ENCODE measurements at places on chromosomes 7 and 10.

GRCh38 chr10:48194830-48195229 is 79.7 kb downstream of the FRMPD2 start:
- no peak for DNase-seq

DNA sequence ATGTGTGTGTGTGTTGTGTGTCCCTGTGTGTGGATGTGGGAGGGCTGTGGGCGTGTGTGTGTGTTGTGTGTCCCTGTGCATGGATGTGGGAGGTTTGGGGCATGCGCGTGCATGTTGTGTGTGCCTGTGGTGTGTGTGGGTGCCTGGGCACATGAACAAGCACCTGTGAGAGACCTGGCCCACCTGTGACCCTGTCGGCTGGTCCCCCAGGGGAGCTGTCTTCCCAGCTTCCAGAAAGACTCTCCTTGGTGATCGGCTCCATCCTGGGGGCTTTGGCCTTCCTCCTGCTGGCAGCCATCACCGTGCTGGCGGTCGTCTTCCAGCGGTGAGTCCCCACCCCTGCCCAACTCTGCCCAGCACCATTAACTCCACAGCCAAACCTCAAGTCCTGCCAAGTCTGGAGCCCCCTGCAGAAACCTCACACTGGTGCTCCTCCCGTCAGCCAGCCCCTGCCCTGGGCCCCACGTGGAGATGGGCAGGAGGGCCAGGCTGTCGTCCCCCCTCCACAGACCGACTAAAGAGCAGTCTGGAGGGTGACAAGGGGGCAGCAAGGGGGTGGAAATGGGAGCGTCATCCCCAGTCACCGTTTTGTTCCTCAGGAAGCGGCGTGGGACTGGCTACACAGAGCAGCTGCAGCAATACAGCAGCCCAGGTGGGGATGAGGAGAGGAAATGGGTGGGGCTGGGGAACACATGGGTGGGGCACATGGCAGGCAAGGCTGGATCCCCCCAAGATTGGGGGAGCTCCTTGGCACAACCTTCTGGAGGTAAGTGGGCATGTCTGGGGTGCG is 12.7 kb downstream of the EPHB6 start:
- DNase-seq = no peak

DNA sequence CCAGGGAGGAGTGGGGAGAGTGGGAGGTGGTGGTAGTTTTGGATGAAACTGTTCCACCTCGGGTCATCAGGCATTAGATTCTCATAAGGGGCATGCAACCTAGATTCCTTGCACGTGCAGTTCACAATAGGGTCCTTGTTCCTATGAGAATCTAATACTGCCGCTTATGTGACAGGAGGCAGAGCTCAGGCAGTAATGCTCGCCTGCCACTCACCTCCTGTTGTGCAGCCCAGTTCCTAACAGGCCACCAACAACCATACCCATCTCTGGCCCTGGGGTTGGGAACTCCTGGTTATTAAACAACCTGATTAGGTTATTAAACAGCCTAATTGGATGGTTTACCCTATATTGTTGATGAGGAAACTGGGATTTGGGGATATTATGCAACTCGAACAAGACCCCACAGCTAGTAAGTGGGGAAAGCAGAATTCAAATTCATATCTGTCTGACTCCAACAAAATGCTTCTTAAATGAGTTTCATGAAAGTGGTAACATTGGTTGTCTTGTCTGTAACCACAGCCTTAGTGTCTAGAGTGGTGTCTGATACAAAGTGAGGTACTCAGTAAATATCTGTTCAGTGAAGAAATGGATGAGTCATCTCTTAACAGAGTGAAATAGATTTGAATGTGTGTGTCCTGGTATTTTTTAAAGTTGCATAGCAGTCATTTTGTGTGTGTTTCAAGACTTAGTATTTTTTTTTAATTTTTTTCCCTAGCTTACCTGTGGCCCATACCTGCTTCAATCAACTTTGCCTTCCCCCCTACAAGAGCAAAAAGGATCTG is 101.6 kb downstream of the HECTD2 start:
- DNase-seq = no peak

- DNase-seq = no peak
Observed at GRCh38 chr10:24465891-24466818, 257.2 kb downstream of the KIAA1217 start.

GRCh38 chr10:59895629-59896116 is 10.7 kb downstream of the CCDC6 start:
- no peak for DNase-seq

GRCh38 chr7:148402159-148402558 is 188.4 kb upstream of the C7orf33 start:
- no peak for DNase-seq

DNA sequence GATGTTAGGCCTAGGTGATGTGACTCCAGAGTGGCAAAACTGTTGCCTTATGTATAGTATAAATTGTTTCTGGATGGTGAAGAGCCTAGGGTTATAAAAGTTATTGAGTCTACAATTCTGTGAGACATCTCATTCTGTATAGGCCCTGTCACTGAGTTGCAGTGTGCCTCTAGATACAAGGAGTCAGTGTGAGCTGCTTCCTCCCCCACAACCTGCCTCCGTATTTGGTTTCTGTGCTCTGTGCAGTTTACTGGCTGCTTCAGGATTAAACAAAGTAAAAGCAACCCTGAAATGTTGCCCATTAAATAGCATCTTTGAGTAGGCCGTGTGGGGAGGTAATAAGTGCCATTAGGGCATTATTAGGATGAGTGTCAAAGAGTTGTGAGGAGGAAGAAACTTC is 1.9 kb upstream of the IFRD1 start:
- DNase-seq = no peak

- no peak for DNase-seq
Observed at GRCh38 chr10:114623661-114624294, 34.3 kb downstream of the ABLIM1 start.

- DNase-seq = no peak
Observed at GRCh38 chr7:85078181-85078580, 108.7 kb downstream of the SEMA3D start.

DNA sequence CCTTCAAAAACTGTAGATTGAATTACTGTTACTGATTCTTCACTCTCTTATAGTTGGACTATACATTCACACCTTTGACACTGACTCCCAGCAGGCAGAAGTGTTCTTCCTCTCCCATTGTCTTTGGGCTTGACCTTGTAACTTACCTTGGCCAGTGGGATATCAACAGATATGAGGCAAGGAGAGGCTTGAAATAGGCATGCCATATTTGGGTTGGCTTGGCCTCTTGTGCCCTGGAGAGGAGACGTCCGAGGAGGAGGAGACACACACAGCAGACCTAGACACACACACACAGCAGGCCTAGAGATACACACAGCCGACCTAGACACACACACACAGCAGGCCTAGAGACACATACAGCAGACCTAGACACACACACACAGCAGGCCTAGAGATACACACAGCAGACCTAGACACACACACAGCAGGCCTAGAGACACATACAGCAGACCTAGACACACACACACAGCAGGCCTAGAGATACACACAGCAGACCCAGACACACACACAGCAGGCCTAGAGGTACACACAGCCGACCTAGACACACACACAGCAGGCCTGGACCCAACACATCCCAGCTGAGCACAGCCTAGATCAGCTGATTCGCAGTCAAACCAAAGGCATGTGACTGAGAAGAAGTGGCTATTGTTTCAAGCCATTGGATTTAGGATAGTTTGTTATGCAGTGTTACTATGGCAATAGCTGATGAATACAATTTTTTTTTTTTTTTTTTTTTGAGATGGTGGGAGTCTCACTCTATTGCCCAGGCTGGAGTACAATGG is 12.5 kb upstream of the GNA12 start:
- no peak for DNase-seq

GRCh38 chr10:116444527-116445142 is 17.0 kb downstream of the PNLIPRP3 start:
- no peak for DNase-seq

DNA sequence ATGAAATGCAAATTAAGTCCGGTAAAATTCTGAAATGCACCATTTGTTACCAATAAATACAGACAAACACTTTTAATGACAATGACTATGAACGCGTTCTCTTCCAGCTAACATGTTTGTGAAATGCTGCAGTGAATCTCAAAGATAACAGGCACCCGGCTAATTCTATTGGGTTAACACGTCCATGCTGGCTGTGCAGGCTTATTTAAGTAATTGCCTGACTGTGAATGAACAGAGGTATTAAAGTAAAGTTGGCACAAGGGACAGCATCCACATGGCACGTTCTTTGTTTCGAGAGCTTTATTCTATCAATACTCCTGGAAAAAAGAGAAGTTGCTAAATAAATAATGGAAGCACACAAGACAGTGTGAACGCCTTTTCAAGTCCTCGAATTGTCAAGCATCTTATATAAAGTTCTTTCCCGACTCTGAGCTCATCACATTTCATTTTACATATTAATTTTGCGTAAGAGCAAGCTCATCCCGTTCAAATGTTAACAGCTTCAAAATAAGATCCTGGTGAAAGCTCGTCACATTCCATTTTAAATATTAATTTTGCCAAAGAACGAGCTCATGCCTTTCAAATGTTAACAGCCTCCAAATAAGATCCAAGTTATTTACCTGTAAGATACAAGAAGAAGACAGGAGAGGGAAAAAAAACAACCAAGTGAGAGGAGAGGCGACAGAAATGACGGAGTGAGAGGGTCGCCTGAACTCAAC is 111.3 kb upstream of the RHEB start:
- no peak for DNase-seq

GRCh38 chr7:19519443-19520021 is 189.3 kb downstream of the POLR1F start:
- no peak for DNase-seq

DNA sequence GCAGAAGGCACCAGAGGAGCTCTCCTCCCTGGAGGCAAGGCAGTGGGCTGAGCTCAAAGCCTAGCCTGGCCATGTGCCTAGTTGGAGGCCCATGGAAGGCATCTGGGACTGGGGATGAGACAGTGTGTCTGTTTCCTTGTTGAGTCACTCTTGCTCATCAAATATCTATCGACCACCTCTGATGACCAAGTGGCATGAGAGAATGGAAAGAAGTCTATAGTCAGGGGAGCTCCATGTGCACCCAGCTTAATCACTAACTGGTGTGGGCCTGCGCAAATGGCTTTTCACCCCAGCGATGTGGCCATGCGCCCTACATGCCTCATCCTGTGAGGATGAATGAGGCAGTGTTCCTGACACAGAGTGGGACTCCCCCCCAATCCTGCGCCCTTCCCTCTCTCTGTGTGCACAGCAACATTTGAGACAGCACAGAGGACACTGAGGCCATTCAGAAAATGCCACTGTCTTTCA is 229.9 kb downstream of the RPS24 start:
- no peak for DNase-seq

- DNase-seq = no peak
Observed at GRCh38 chr7:138770904-138771303, 26.9 kb upstream of the TMEM213 start.

DNA sequence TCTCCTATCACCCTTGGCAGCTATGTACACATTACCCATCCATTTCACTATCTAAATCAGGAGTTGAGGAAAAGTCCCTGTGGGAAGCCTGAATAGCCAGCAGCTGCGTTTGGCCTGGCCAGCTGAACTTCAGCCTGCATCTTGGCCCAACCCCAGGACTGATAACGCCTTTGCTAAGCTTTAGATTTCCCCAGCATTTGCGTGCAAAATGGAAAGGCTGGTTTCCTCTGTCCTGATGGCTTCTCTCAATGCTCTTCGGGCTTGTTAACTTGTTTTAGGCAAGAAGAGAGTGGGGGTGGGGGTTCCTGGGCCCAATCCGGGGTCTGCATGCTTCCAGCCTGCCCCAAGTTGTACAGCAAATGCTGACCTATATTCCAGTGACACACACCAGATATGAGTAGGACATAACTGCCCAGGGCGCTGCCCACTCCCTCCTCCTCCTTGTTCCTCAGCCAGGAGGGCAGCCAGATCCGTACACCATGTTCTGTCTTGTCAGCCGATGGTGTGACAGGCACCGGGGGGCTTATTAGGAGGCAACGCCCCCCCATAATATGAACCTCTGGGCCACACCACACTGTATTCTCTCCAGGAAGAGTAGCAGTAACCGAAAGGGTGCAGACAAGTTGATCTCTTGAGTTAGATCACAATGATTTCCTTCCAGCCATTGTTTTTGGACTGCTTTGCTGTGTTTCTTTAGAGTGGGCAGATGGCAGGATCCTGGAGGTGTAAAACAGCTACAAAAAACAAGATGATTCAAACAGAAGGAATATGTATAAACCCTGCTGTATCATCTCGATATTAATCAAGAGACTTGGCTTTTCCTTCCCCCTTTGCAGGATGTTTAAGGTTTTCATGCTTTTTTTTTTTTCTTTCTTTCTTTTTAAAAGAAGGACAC is 339.0 kb downstream of the RNLS start:
- no peak for DNase-seq

GRCh38 chr10:130999376-131000202 is 311.9 kb downstream of the TCERG1L start:
- DNase-seq = no peak

- DNase-seq = no peak
Observed at GRCh38 chr7:4468320-4469102, 213.6 kb upstream of the FOXK1 start.

DNA sequence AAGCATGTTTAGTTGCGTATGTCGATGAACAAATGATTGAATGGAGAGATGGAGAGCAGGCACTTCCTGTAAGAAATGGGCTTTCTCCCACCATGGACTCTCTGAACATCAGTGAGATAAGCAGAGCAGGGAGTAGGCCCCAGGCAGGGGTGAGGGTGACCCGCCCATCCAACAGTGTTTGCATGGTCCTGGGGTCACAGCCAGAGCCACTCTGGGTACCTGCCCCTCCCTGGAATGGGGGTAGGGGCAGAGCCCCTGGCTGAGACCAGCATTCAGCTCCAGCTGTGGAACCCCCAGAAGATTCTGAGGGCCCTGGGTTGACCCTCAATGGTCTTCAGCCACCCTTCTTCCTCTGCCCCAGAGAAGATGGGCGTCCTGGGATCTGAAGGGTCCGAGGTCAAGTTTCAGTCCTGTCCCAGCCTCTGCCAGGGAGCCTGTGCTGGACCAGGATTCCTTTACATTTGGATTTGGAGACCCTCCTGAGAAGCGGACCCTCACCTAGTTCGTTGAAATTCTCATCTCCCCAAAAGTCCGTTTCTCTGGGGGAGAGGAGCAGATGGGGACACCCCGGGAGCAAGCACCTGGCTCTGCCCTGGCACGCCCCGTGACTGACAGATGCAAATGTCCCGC is 2.4 kb upstream of the FGF8 start:
- DNase-seq = no peak

GRCh38 chr10:117410557-117410956 is 35.3 kb upstream of the PDZD8 start:
- DNase-seq = no peak

GRCh38 chr10:17805921-17806577 is 3.1 kb upstream of the MRC1 start:
- DNase-seq = no peak

All from stimulated activated CD8-positive, alpha-beta memory T cell treated with anti-CD3 and anti-CD28 coated beads, Interleukin-15, amount 100 ng/mL, for 1 hour (primary cell).